NCI-H2081 treated with DMSO at 0.1 percent for 48 hours (cell line): ENCODE measurements at places on chromosomes 12 and 14.

DNA sequence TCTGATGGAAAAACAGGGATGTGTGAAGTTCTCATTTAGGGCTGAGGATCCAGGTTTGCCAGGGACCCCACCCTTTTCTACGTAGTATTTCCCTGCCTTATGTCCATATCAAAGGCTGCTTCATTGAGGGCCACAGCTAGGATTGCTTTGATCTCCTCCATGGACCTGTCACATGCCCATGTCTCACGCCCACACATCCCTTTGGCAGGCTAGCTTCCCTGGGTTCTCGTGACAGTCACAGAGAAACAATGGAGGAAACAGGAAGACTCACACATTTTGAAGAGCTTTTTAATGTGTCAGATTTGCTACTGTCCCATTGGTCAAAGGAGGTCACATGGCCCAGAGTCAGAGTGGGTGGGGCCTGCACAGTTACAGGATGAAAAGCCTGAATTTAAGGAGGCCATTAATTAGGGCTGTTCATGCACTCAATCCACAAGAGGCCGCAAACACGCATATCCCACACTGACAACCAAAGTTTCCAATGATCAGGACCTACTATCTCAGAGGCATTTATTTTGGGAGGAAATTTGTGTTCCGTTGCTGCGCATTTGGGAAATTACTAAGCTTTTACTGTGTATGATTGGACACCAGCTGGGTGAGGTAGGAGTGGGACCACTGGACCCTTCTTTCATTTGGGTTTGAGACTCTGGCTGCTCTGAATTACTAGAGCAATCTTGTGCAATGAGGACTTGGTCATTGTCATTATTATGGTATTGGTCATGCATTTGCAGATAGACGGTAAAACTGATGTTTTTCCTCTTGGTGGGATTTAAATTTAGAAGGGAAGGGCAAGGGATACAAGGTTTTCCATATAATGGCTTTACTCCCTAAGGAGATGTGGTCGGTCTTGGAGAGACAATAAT is 266.2 kb downstream of the KTN1 start:
- no peak for DNase-seq

DNA sequence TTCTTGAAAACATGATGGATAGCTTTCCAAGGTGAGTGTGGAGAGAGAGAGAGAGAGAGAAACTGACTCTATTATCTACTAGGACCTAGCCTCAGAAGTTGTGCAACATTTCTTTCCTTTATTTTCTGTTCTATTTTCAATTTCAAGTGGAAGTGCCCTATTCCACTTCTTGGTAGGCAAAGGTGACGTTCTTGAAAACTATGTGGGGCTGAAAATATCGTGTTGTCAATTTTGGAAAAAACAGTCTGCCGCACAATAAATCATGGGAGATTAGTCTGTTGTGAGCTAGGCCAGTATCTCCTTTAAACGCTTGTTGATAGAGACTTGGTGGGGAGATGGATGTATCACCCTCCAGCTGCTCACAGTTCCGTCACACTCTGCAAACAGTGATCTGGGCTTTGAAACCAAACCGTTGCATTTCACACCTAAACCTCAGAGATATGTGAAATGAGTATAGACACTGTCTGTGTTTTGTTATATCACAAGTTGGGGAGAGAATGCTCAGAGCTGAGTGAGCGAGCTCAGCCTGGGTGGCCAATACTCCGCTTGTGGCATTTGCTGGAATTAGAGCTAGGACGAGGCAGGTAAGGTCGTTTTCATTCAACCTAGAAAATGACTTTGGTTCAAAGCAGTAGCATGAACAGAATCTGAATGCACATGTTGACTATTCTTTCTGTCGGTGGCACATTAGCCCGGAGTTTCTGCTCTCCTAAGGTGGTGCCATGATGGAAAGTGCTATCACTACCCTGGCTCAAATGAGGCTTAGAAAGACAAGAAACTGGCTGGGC is 75.1 kb upstream of the ST8SIA1 start:
- DNase-seq, result no peak

- no peak for DNase-seq
These were observed 809 bp downstream of the AP1G2 start for GRCh38 chr14:23566778-23567185.

DNA sequence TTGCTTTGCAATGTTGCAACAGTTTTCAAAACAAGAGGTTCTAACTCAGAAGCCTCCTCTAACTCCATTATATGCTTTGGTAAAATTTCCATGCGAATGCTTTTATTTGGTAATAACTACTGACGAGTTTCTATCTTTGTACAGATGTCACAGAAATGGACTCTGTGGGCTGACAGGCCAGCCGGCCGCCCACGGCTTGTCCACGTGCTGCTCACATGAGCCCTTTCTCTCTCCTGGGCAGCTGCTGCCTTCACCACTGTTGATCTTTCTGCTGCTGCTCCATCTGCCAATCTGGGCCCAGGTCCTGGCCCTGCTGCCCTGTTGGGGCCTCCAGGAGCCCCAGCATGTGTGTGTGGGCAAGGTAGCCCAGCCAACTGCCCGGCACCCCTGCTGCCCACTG is 168.2 kb upstream of the TMEM132C start:
- no peak for DNase-seq
